ENCODE measurements at places on chromosomes 6 and 20. TPM values are rescaled to one million over a fixed set of nuclear protein-coding genes. Genes with fewer than 3 reads are reported as not detected.

DNA sequence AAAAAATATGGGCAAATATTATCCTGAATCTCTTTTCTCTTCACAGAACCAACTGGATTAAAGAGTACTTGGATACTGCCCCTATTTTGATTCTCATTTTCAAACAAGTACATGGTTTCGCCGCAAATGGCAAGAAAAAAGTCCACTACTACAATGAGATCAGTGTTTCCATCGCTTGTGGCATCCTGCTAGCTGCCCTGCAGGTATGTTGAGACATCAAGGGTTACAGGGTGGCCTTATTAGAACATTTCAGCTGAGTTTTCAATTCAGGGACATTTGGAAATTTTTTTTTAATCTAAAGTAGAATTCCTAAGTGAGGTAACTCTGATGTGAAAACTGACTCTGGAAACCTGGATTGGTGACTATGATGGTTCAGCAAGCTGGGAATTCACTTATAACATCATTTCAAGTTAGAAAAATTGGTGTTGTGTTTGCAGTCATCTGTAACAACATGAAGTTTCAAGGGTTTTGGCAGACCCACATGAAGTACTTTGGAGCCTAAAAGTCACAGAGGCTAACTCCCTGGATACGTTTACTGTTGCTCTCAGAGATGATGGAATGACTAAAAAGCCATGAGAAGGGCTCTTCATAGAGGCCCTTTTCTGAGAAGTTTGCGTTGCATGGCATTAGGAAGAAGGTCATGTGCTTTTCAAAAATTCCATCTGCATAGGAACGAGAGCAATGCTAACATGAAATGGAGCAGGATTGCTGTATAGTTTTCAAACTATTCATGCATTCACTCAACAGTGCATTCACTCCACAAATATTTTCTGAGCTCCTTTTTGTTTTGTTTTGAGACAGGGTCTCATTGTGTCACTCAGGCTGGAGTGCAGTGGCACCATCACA is 25.5 kb downstream of the IYD start:
- DNase-seq = no peak

GRCh38 chr20:48772183-48772976 is 55.4 kb downstream of the PREX1 start:
- no peak for DNase-seq

GRCh38 chr6:81172056-81172740 is 580.3 kb downstream of the TENT5A start:
- no peak for DNase-seq

DNA sequence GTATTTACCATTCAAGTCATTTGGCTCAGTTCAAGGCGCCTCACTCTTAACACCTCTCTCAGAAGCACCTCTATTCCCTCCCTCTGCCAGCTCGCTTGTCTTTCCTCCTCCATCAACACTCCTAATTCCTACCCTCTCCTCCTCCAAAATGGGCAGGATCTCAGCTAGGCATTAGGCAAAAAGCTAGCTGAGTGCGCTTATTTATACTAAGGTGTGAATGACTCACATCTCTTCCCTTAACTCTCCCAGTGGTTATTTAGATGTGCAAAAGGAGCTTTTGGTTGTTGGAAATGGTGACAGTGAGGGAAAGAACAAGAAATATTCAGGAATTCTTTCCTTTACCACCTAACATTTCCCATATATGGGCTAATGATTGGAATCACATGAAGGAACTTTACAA is 29.1 kb downstream of the PACSIN1 start:
- DNase-seq = no peak

DNA sequence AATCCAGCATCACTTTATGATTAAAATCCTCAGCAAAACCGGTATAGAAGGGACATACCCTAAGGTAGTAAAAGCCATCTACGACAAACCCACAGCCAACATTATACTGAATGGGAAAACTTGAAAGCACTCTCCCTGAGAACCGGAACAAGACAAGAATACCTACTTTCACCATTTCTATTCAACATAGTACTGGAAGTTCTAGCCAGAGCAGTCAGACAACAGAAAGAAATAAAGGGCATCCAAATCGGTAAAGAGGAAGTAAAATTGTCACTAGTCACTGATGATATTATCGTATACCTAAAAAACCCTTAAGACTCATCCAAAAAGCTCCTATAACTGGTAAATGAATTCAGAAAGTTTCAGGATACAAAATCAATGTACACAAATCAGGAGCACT is 33.3 kb downstream of the BLOC1S5 start:
- no peak for DNase-seq

DNA sequence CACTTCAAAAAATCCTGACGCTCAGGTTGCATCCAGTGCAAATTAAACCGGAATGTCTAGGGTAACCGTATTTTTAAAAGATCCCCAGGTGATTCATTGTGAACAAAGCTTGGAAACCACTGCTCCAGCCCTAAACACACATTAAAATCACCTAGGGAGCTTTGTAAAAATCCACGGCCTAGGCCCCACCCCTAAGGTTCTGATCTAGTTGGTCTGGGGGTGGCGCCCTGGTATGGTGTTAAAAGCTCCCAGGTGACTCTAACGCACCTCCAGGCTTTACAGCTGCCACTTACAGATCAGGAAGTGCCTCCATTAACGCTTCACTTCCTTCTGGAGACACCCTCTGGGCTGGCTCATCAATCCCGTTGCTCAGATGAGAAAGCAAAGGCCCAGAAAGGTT is 92.2 kb downstream of the GRM4 start:
- no peak for DNase-seq

Gene TFAP2C
- not detected for total RNA-seq

Gene EPPIN
- total RNA-seq = not detected
